ENCODE measurements at places on chromosomes 6 and 20.

- peak; percentile 49 for DNase-seq
Measured at GRCh38 chr6:24547243-24547642, 52.5 kb downstream of the ALDH5A1 start.

DNA sequence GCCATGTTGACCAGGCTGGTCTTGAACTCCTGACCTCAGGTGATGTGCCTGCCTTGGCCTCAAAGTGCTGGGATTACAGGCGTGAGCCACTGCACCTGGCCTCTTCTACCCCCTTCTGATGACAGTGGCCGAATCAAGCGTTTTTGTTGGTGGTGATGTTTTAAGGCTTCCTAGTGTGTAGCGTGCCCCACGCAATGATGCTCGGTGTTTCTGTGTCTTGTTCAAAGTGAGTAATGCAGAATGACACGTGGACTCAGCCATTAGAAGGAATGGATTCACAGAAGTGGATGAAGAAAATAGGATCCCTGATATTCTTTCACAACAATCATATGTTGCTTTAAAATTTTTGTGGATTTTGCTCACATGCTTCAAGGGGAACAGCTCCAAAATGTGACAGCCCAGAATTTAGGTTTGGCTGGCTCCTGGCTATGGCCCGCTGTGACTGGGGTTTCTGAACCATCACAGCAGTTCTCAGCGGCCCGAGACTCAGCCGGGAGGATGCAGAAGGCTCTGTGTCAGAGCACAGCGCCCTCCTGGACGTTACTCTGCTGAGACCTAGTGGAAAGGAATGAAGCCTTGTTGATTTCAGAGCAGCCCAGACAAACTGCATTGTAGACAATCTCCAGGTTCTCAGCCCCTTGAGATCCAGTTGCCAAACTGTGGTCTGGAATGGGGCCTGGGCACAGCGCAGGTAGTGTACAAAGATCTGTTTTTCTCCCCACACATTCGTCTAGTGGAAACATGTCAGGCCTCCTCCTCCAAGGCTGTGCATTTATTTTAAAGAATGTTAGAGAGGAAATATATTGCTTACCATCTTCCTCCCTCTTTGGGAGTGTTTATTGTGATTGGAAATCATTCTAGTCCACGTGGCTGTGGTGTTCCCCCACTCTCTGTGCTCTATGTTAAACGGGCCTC lies 57.6 kb upstream of the TIAM2 start:
- DNase-seq = no peak

GRCh38 chr6:107114926-107115694 lies at the start of gene BEND3:
TSS of gene BEND3 (minus strand) at chr6:107115515. CDS start at chr6:107099285, 16,230 bp downstream.
- peak; percentile 72 for DNase-seq

DNA sequence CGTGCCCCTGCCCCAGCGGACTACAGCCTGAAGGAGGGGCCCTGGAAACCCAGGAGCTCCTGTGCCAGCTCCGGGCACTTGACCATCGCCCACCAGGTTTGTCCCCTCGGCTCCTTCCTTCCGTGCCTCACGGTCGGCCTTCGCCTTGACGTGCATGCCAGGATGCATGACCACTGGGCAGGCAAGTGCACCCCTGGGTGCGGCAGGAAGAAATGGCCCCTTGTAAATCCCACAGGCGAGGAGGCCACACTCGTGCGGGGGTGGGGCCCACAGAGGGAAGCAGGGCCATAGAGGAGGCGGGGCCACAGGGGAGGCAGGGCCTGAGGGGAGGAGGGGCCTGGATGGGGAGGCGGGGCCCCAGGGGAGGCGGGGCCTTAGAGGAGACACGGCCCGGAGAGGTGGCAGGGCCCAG lies 81.7 kb downstream of the YTHDF1 start:
- DNase-seq = no peak

DNA sequence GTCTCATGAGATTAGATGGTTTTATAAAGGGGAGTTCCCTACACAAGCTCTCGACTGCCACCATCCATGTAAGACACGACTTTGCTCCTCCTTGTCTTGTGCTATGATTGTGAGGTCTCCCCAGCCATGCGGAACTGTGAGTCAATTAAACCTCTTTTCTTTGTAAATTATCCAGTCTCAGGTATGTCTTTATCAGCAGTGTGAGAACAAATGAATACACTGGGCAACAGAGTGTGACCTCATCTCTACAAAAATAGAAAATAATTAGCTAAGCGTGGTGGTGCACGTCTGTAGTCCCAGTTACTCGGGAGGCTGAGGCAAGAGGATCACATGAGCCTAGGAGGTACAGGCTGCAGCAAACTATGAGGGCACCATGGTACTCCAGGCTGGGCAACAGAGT lies 51.3 kb downstream of the MDN1 start:
- no peak for DNase-seq

GRCh38 chr6:96521306-96521643 lies 331 bp upstream of the UFL1 start:
- DNase-seq = no peak

GRCh38 chr20:25397096-25397495 lies 6.5 kb upstream of the ABHD12 start:
- DNase-seq = no peak

DNA sequence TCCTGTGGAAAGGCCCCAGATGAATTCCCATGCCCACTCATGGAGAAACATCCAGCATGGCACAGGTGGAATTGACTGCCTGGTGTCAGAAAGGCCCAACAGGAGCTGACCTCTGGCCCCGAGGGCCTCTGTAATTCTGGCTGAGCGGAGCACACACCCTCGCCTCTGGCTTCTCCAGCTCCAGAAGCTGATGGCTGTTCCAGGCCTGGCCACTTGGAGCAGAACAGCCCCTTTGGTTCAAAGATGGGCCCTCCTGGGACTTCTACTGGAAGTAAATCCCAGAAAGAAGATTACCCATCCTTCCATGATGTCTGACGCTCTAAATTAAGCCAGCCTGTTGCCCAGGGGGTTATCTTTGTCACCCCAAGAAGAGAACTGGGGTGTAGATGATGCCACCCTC lies 275.1 kb upstream of the CDH4 start:
- DNase-seq = no peak

DNA sequence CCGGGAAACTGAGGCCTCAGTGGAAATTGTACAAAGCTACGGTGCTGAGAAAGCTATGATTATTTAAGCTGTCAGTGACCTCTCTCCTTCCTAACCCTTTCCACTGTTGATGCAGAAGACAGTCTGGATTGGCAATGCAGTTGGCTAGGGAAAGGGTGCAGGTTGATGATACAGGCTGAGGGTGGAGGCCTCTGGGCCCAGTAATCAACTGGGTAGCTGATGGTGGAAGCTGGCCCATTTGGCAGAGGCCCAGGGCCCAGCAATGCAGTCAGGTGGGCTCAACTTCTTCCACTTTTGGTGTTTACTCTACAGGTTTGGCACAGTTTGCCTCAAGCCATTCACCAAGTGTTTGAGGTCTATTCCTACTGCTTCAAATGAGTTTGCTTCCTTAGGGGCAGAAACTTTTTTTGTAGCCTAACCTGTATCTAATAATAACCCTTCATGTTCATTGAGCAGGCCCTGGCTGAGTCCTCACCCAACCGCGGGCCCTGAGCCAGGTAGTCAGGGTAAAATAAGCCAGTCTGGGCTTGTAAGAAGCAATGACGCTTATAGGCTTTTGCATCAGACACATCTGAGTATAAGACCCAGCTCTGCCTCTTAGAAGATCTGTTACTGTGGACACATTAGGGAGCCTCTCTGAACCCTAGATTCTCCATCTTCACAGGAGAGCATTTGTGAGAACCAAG lies 12.1 kb downstream of the BCL2L1 start:
- no peak for DNase-seq
